CD4-positive, alpha-beta T cell treated with Interleukin-2 at 100 ng/mL for 4 hours (primary cell): ENCODE measurements at places on chromosomes 7 and 10.

- DNase-seq = no peak
Observed at GRCh38 chr7:100942045-100942774, 7.1 kb upstream of the MUC3A start.

- DNase-seq = no peak
Observed at GRCh38 chr7:18151422-18151821, 123.8 kb upstream of the PRPS1L1 start.

GRCh38 chr10:126646110-126646509 lies 24.4 kb downstream of the C10orf90 start:
- DNase-seq = no peak

DNA sequence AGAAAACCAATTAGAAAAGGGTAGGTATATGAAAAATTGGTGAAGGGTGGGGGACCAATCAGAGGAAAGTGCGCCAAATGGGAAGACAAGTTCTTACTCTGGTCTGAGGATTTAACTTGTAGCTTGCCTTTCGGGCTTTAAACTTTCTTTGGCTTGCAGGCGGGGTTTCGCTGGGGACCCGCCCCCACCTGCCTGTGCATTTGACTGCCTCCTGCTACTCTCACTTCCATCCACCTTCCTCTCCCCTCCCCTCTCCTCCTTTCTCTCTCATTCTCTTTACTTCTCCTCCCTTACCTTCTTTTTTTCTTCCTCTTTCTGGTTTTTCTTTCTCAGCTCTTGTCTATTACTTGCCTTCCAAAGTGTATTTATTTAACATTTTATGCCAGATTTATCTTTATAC lies 278.8 kb downstream of the DNAJB9 start:
- no peak for DNase-seq

GRCh38 chr7:87212498-87212897 lies 7.0 kb downstream of the TMEM243 start:
- DNase-seq = no peak

DNA sequence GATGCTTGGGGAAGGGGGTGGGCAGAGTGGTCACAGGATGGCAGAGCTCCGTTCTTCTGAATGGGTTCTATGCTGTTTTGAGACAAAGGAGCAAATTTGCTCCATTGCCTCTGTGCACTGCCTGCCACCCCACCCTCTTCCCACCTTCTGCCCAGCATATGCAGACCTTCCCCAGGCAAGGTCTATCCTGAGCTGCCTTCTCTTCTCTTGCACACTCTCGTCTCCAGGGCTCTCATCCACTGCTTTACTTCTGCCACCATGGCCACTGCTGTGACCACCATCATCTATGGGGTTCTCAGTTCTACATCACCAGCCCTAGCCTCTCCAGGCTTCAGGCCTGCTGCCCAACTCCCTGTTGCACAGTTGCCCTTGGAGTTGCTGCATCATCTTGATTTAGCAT lies 230.4 kb downstream of the TMEM178B start:
- no peak for DNase-seq

DNA sequence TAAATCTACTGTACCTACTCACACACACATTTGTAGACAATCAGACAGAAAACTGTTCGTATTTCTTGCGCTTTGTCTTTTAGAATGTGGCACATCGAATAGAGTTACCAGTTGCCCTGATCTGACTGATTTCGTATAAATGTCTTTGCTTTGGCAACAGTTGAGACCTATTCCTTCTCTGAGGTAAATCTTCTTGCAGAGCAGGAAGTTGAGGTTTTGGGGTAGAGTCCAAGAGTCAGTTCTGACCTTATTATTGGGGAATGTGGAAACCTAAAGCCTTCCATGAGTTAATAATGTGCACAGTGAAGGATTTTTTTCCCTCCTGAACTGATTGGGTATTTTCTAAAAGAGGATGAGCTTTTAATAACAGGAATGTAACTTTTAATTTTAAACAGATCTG lies 135.3 kb downstream of the KIAA1217 start:
- DNase-seq = no peak

GRCh38 chr7:105316578-105317344 lies 72.0 kb downstream of the SRPK2 start:
- DNase-seq = no peak

GRCh38 chr7:133983685-133984419 lies 143.3 kb upstream of the LRGUK start:
- no peak for DNase-seq

- no peak for DNase-seq
Observed at GRCh38 chr10:97896756-97897358, 47.2 kb downstream of the GOLGA7B start.

- DNase-seq = no peak
Observed at GRCh38 chr10:36051500-36051991, 409.4 kb upstream of the FZD8 start.

- no peak for DNase-seq
Observed at GRCh38 chr7:137970253-137970975, 31.5 kb downstream of the CREB3L2 start.

DNA sequence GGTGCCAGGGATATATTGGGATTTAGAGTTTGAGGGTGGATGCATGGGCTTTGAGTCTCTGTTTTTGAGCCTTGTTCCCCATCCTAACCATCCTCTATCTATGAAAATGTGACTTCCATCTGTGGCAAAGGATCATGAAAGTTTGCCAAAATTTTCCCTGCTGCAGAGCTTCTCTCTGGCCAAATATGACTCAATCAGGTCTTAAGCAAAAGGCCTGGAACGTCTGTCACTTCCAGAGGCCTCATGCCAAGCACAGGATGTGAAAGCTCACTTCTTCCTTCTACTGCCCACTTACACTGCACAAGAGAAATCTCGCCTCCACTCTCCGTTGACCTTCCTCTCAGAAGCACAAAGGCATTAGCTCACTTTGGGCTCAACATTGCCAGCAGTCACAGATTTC lies 696.9 kb upstream of the NRP1 start:
- DNase-seq = no peak

DNA sequence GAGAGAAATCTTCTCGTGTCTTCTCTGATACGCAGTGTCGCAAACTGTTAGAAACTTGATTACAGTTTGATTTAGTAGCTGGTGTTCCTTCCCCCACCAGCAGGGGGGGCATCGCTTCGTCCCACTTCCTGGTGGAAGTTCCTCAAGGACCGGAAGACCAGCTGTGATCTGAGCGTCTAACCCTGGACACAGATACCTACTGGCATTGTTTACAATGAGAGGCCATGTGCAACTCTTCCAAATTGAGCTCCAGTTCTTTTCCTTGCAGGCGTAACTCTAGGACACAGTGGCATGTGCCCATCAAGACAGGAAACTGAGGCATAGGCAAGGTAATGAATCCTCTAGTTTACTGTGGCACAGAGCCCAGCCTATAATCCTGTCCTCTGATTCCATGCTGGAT lies 219.0 kb downstream of the CCDC3 start:
- peak; percentile 30 for DNase-seq

GRCh38 chr7:154978017-154978416 lies 24.9 kb downstream of the PAXIP1 start:
- DNase-seq = no peak

DNA sequence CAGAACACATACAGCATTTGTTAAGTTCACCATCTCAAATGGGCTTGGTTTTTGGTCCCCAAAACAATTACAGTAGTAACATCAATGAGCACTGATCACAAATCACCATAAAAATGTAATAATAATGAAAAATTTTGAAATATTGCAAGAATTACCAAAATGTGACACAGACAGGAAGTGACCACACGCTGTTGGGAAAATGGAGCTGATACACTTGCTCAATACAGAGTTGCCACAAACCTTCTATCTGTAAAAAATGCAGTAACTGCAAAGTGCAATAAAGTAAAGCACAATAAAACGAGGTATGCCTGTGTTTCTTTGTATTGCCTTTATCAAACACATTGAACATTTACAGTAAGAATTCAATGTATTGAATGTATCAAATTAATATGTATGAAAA lies 262.7 kb downstream of the CTNNA3 start:
- no peak for DNase-seq

DNA sequence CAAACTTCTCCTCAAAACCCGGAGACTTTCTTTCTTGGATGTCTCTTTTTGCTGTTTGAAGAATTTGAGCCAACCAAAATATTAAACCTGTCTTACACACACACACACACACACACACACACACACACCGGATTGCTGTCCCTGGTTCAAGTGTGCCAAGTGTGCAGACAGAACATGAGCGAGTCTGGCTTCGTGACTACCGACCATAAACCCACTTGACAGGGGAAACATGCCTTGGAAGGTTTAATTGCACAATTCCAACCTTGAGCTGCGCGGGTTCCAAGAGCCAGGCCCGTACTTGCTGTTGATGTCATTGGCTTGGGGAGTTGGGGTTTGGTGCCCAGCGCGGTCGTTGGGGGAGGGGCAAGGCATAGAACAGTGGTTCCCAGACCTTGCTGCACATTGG lies 1.7 kb downstream of the EGFR start:
- no peak for DNase-seq

GRCh38 chr7:139362981-139363380 lies 3.3 kb downstream of the LUC7L2 start:
- DNase-seq = no peak

DNA sequence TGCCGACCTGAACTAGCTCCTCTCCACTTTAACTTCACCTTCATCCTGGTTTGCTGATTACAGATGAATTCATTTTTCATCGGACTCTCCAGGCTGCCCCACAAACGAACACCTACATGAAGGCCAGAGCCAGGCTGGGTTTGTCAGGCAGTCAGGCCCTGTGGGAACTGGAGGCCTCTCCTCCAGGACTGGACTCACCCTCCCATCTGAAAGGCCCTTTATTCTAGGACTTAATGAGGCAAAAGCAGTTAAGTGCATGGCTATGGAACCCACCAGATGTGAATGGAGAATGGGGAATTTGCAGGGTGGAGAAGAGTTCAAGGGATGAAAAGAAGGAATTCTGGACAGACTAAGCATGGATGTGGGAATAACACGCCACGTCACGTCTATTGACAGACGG lies 170.8 kb downstream of the ARHGAP12 start:
- DNase-seq = no peak

GRCh38 chr7:29375641-29376562 lies 181.3 kb downstream of the CHN2 start:
- no peak for DNase-seq

- DNase-seq = no peak
Observed at GRCh38 chr10:95475827-95476468, 85.2 kb downstream of the SORBS1 start.

DNA sequence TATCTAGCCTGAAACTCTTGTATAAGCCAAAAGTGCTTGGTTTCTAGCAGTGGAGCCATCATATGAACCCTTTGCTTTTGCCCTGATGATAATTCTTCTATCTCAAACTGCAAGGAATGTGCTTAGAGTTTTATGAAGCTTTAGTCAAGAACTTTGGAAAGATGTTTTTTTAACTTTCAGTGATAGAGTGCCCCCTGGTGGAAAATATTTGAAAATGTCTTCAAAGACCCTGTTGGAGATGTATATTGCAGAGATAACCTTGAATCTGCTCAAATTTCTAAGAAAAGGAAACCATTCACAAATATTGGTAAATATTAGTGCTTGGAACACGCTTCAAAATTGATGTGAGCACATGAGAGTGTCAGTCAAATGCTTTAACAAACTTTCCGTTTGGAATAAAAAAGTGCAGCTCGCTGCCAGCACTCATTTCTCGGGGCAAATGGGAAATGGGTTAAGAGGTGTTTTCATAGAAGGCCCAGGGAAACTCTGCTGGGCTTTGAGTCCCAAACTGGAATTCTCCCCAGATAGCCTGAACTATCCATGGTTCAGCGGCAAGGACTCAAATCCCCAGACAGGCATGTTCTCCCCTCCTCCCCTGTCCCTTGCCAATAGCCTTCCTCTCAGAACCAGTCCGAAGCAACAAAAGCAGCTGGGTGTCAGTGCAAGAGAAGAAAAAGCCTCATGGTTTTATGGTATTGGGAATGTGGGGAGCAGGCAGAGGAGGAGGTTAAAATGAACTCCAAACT lies 129.3 kb downstream of the MYOF start:
- DNase-seq = peak; percentile 49
